ENCODE measurements at places on chromosomes 2 and 18.

DNA sequence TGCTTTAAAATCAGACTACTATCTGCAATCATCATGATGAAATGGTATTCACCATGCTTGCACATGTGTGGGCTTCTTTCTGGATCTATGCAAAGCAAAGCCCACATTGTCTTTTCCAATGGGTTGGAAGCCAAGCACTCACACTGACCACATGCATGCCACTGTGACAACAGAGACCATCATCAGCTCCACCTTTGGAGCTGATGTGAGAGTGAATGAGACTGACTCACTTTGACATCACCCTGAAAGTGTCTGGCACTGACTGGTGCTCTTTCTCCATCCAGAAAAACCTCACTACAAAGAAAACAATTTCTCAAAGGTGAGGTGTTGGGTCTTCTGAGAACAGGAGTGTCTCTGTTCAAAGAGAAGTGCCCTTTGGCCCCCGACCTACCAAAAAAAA lies 4.7 kb downstream of the MYO5B start:
- no peak overlapping the region for H3K27ac ChIP-seq
- DNase-seq, result no peak

- H3K36me3 ChIP-seq, result peaks cover 48% of the 10 kb centered on the region
- DNase-seq, result no peak
- no peaks in the 10 kb centered on the region for H3K27me3 ChIP-seq
- no peak overlapping the region for H3K4me3 ChIP-seq
- peaks cover 10% of the 10 kb centered on the region for H3K4me1 ChIP-seq
- H3K27ac ChIP-seq, result no peak overlapping the region
Measured at GRCh38 chr2:134943540-134943939, 24.9 kb downstream of the CCNT2 start.

DNA sequence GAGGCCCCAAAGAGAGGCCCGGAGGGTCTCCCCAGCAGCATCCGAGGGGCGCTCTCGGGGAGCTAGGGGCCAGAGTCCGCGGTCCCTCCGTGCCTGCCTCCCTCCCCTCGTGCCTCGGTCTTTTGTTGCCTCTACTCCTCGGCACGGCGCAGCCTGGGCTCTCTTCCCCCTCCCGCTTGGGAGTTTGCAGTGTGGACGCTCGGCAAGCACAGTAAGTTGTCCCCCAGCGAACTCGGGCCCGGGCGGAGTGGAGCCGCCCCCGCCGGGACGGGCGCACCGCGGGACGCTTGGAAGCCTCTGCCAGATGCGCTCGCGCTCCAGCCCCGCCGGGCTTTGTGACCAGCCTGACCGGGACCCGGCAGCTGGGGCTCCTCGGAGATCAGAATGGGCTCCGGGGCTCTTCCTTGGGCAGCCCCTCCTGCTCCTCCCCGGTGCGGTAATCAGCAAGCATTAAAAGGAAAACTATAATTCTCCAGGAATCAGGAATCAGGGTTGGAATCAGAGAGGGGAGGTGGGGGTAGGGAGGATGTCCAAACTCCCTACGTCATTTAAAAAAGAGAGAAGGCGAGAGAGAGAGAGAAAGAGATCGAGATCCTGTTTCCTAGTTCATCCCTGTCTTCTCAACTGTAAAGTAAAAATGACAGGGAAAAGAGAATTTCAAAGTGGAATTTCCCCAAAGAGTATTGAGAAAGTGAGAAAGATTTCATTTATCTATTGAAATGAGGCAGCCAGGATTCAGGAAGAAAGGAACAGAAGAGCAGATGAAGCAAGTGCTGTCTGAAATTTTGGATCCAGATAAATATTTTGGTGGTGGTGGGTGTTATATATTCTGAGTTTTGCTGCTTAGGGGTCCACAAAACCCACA lies 786 bp upstream of the TMEM200C start:
- H3K27ac ChIP-seq, result no peak overlapping the region
- H3K4me1 ChIP-seq, result no peaks in the 10 kb centered on the region
- peak; percentile 25 for DNase-seq
- H3K36me3 ChIP-seq, result no peaks in the 10 kb centered on the region

GRCh38 chr2:181675254-181675653 lies 5.1 kb downstream of the NEUROD1 start:
- peaks cover 55% of the 10 kb centered on the region for H3K27me3 ChIP-seq
- no peak overlapping the region for H3K4me3 ChIP-seq
- H3K4me1 ChIP-seq, result peaks cover 19% of the 10 kb centered on the region
- H3K27ac ChIP-seq, result no peak overlapping the region

GRCh38 chr2:101859604-101860003 lies 132.2 kb upstream of the IL1R2 start:
- H3K4me3 ChIP-seq, result no peak overlapping the region
- H3K4me1 ChIP-seq, result peaks cover 10% of the 10 kb centered on the region
- no peaks in the 10 kb centered on the region for H3K27me3 ChIP-seq

DNA sequence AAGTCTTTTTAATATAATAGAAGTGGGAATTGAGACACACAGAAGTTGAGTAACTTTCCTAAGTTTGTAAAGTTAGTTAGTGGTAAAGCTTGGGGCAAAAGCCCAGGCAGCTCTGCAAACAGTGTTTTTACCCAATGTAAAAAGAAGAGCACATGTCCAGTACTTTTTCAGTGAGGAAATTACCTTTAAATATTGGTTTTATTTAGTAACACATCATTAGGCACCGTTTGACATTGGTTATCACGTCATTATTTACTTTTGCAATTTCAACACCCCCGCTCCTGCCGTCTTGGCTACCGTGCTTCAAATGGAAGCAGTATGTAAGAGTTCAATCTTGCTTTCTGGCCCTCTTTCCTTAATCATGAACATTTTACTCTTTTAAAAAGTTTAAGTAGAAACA lies 807.9 kb downstream of the EPHA4 start:
- H3K27me3 ChIP-seq, result no peaks in the 10 kb centered on the region
- H3K27ac ChIP-seq, result no peak overlapping the region
- no peaks in the 10 kb centered on the region for H3K36me3 ChIP-seq
- no peak overlapping the region for H3K4me3 ChIP-seq
- H3K4me1 ChIP-seq, result no peaks in the 10 kb centered on the region
- DNase-seq, result no peak

- no peak overlapping the region for H3K4me3 ChIP-seq
- H3K27ac ChIP-seq, result no peak overlapping the region
- peaks cover 1% of the 10 kb centered on the region for H3K4me1 ChIP-seq
Measured at GRCh38 chr2:27843992-27844391, 46.2 kb downstream of the RBKS start.
